ENCODE measurements at places on chromosomes 7 and 10. TPM values are rescaled to one million over a fixed set of nuclear protein-coding genes. Genes with fewer than 3 reads are reported as not detected.
A peak's percentile ranks its signal among the peaks of the same experiment; 100 is the strongest.

DNA sequence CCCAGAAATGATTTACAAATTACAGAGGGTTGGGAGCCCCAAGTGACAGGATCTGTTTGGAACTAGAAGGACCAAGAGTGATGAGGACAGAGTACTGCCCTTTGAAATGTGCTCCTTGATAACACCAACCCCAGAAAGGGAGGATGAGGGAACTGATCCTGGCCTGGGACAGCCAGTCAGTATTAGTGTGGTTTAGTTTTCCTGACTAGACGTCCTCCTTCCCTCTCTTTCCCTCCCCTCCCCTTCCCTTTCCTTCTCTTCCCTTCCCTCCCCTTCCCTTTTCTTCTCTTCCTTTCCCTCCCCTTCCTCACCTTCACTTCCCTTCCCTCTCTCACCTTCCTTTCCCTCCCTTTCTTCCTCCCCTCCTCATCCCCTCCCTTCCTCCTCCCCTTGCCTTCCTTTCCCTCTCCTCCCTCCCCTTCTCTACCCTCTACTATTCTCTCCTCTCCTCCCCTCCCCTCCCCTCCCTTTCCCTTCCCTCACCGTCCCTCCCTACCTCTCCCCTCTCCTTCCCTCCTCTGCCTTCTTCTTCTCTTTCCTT, 31.0 kb upstream of the BICC1 start:
- no peak for DNase-seq

GRCh38 chr7:134018306-134018705, 108.8 kb upstream of the LRGUK start:
- no peak for DNase-seq

- DNase-seq = no peak
Observed at GRCh38 chr7:110750931-110751605, 339.9 kb upstream of the LRRN3 start.

- DNase-seq = no peak
Observed at GRCh38 chr7:21965291-21965690, 19.6 kb upstream of the CDCA7L start.

- DNase-seq = no peak
Observed at GRCh38 chr7:124915242-124915641, 14.4 kb downstream of the POT1 start.

- no peak for DNase-seq
Observed at GRCh38 chr10:97843281-97843671, 6.4 kb upstream of the GOLGA7B start.

- DNase-seq = no peak
Observed at GRCh38 chr7:63112764-63113712, 885.6 kb upstream of the ZNF722 start.

DNA sequence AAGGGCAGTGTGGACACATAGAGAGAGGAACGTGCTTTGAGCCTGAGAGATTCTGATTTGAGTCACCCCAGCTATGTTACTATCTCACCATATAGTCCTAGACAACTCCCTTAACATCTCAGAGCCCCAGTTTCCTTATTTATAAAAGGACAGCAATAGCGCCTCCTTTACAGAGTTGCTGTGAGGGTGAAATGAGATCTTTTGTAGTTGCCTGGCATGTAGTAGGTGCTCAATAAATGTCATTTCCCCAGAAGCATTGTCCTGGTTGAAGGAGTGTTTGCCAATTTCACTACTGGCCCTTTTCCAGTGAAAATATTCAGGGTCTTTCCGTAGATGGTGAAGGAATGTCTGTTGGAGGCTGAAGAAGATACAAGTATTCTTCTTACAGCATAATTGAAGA, 51.3 kb upstream of the FAM180A start:
- no peak for DNase-seq

DNA sequence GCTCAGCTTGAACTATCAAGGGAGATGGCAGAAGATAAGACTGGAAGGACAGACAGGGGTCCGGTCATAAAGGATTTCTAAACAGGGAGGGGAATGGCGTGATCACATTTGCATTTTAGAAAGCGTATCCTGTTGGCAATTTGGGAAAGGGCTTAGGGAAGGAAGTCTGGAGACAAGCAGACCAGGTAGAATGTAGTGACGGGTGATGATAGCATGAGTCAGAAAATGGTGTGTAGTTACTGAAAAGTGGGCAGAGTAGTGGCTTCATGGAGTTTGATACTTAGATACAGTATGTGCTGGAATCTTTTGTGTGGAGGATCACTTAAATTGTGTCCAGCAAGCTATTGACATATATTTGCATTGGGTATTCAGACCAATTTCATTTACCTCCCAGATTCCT, 61.2 kb downstream of the LRGUK start:
- no peak for DNase-seq

DNA sequence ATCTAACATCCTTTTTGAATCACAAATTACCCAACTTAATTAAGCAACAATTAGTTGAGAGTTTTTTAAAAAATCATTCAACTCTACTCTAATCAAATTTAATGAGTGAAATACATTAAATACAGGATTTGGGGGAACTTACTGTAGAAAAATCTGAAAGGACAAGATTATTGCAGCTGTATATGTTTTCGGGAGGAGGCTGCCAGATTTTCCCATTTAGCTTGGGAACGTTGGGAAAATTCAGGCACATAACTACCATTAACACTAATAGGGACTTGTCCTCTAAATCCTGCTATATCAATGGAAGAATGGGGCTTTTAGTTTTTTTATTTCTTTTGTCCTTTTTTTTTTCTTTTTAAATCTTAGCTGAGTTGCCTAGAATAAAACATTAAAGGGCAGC, 691.4 kb upstream of the FZD8 start:
- DNase-seq = no peak

- DNase-seq = peak; percentile 39
Observed at GRCh38 chr7:108146070-108146842, 16.1 kb upstream of the LAMB4 start.

DNA sequence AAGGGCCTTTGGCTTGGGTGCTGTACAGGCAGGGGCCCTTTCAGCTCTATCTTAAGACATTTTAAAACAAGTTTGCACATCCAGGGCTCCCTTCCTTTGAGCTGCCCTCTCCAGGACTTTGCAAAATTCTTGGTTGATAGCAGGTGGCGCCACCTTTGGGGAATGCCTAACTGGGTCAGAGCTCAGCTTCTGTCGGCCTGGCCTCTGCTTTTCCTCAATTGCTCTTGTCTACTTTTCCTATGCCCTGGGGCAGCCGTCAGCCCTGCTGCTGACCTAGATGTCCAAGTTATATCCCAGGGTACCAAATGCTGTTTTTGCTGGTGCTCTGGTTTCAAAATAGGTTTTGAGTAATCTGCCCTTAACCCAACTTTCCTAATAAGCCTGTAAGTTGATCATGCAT, 65.8 kb downstream of the APBB1IP start:
- DNase-seq = no peak

DNA sequence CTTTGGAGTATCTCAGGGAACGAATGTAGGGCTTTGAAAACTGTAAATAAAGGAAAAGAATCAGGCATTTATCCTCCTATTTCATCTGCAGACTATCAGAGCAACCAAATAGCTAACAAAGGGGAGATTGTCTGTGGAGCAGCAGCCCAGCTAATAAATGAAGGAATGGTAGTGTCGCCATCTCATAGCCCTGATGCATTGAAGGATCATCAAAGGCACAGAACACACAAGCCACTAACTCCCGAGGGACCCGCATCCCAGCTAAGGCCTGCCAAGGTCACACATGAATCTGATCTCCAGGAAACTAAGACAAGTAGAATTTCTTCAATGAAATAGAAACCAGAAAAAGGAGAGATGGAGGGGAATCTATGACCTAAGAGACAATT, 38.2 kb downstream of the CALML5 start:
- no peak for DNase-seq

DNA sequence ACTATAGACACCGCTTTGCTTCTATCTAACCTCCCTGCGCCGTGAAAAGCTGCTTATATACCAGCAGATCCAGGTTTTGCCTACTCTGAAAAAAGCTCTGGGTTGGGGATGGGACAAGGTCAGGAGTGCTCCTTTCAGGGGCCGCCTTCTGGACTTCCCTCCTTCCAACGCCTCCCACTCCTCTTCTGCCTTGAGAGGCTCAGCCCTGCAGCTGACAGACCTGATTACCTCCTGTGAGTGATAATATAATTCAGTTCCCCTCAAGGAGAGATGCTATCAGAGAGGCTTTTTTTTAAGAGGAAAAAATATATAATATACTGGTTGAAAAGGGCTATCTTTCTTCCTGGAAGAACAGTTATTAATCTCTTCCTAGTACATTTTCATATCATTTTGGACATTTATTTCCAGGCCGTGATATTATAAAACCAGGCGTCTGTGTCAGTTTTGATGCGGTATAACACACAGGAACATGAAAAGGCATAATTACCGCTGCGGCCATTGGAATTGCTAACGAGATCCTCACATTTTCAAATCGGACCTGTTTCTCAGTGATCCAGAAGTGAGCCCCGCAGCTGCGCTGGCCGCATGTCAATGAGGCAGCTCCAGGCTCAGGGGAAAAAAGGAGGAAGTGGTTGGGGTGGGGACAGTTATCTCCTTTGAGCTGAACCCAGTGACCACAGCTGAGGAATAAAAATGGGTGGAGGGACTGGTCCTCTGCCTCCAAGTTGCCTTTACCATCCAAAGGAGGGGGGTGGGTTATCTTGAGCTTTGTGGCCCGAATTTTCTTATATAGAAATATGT, 457.1 kb downstream of the TYW1 start:
- no peak for DNase-seq

- no peak for DNase-seq
Observed at GRCh38 chr7:31478721-31479120, 35.2 kb upstream of the ITPRID1 start.

GRCh38 chr10:111129363-111129762, 52.5 kb downstream of the ADRA2A start:
- DNase-seq = no peak

DNA sequence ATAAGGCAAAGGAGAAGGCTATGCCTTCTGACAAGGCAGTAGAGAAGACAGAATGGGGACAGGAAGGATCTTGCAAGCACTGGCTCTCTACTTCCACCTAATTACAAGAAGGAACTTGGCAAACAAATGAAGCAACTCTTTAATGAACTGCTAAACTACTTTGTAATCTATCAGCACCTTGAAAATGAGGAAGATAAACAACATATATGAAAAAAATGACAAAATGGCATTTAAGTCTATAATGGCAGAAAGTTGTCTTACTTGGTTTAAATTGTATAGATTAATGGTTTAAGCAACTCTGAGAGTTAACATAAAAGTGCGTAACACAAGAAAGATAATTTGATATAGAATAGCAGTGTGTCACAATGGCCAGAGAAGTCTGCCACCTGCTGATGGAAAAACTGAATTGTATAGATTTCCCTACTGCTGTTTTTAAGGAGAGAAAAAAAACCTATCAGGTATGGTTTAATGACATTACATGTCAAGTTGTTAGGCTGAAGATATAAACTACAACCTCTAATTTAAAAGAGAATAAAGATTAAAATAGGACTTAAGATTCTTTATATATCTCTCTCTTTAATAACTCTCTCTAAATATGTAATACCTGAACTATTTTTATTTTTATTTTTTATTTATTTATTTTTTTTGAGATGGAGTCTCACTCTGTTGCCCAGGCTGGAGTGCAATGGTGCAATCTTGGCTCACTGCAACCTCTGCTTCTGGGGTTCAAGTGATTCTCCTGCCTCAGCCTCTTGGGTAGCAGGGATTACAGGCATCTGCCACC, 11.8 kb downstream of the NT5C3A start:
- no peak for DNase-seq

Gene AKR1D1
- not detected for polyA plus RNA-seq

Gene SFR1
- polyA plus RNA-seq = 3.1 TPM

Gene SORCS3
- polyA plus RNA-seq = 0.25 TPM

Gene SLC26A3
- polyA plus RNA-seq = not detected

Gene PYROXD2
- polyA plus RNA-seq = 4.2 TPM

Gene AKR1C4
- not detected for polyA plus RNA-seq

Gene TMEM236
- 0.02 TPM for polyA plus RNA-seq

Gene DOCK4
- polyA plus RNA-seq = 5.1 TPM

Gene RELN
- 0.11 TPM for polyA plus RNA-seq

Gene OR13A1
- 0.35 TPM for polyA plus RNA-seq

Gene ARPC1A
- polyA plus RNA-seq = 140 TPM

Gene HABP2
- polyA plus RNA-seq = not detected

Gene RBP4
- polyA plus RNA-seq = 0.42 TPM
